NCI-H524 treated with DMSO at 0.1 percent for 48 hours (cell line): ENCODE measurements at places on chromosomes 2 and 18.
A peak's percentile ranks its signal among the peaks of the same experiment; 100 is the strongest.

DNA sequence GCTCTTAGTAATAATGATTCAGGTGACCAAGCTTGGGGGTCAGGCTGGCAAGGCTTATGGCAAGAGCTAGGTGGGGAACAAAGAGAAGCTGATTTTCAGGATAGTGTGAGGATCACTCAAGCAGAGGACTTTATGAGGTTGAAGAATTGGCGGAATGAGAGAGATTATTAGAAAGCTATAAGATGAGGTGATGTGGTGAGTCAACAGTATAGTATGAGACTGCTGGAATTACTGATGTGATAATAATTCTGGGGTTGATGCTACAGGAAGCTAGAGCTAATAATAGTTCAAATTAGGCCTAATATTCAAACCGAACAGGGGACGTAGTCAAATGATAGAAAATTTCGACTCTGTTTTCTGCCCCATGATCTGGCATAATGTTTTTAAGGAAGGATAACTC lies 2115.3 kb upstream of the PIK3C3 start:
- DNase-seq, result no peak

DNA sequence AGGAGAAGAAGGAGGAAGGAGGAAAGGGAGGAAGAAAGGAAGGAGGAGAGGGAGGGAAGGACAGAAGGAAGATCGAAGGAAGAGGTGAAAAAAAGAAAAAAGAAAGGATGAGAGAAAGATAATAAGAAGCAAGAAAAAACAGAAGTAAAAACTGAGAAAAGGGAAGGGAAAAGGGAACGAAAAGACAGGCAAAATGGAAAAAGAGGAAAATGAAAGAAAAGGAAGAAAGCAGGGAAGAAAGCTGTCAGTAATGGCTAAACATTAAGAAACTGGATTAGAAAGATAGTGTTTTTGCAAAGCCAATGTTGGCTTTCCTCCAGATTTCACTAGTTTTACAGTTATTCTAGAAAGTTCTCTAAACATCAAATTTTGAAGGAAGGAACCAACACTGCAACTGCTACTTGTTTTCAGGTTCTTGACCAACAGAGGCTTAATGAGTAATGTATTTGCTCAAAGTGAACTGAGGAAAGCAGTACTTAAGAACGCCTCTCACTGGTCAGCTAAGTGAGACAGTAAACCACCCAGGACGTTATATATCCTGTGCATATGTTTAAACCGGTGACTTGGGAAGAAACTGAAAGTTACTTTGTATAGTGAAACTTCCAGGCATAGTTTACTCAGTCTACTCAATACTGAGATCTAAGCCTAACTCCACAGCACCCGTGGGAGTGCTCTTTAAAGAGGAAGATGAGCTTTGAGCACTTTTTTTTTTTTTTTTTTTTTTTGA lies 286.2 kb upstream of the TRIB2 start:
- no peak for DNase-seq

DNA sequence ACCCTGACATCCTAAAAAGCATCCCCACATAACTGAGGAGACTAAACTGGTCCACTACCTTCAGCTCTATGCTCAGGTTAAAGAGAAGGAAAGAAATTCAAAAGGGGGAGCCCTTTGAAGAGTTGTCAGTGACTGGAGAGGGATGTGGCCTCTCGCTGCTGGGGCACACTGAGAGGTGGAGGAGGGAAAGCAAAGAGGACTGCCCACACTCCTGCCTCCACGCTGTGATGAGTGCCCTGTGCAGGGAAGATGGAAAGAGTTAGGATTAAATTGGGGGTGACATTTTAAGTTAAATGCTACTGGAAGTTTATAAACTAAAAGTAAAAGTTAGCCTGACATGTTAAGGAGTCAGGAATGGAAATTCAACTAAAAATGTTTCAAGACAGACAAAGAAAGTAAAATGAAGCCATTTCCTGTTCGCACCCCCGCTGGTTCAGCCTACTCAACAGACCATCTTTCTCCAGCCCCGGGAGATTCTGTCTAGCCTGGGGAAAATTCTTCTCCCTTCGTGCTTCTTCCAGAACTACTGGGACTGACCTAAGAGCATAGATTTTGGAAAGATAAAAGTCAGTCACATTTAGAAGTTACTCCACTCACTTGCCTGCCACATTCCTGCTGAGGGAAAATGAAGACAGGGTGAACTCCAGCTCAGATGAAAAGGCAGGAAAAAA lies 17.8 kb upstream of the INO80C start:
- no peak for DNase-seq

DNA sequence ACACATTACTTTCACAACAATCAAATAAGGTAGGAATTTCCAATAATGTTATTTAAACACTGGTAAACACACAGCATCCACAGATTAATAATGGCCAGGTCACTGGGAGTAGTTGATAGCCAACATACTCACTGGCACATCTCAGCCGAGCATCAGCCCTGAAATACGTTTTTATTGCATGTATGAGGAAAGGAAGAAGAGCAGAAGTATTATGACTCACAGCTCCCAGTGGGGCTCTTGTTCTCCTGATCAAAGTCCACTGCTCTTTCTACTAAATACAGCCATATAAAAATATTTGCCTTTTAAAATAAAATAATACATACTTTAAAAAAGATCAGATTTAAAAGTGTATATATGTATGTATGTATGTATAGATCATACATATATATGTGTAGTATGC lies 999.6 kb downstream of the SUCLG1 start:
- DNase-seq, result no peak

DNA sequence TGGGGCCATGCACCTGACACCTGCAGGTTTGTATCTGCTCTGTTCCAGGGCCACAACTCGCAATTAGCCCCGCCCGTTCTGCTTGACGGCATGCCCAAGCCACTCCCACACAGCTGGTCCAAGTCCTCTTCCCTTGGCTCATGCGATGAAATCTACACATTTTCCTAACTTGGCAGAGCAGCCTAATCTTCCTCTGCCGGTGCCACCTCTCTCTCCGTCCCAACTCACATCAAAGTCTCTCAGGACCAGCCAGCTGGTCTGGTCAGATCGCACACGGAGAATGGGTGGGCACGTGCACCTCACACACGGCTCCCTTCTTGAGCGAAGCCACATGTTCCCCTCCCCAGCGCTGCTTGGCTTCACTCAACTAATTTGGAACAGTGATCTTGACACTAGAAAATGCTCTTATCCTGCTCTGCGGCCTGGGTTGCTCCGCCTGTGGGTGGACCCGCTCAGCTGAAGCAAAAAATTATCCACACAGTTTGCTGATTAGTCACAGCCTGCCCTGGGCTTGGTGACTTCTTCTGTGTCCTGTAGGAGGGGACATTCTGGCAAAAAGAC lies 176.7 kb downstream of the NRP2 start:
- peak; percentile 41 for DNase-seq

- DNase-seq, result no peak
Measured at GRCh38 chr18:3717376-3718025, 267.5 kb downstream of the TGIF1 start.

DNA sequence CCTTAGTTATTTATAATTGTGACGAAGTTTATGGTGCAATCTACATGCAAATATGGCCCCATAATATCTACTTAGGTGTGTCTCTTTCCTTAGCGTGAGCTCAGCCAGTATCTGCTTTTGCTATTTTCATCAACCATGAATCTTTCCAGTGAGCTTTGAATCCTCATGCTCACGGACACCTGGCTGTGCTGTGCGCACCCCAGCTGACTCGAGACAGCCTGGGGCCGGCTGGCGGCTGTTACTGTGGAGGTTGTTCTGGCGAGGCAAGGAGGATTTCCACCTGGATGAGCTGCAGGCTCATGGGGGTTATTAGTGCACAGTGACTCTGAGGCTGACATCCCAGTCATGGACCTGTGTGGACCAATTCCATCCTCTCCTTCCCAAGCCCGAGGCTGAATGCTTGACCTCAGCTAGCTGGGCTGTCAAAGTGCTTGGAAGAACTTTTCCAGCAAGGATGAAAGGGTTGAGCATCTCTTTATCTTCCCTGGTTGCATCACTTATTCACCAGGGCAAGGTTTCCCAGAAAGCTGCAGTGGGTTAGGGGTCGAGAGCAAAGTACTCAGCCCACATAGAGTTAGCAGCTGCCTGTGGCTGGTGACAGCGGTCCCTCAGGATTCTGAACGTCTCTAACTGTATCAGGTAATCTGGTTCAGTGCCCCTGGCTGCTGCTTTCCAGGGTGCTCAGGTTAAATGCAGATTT lies 141.7 kb downstream of the ARL4C start:
- DNase-seq, result no peak

- no peak for DNase-seq
Measured at GRCh38 chr18:11271954-11272353, 122.6 kb upstream of the PIEZO2 start.

DNA sequence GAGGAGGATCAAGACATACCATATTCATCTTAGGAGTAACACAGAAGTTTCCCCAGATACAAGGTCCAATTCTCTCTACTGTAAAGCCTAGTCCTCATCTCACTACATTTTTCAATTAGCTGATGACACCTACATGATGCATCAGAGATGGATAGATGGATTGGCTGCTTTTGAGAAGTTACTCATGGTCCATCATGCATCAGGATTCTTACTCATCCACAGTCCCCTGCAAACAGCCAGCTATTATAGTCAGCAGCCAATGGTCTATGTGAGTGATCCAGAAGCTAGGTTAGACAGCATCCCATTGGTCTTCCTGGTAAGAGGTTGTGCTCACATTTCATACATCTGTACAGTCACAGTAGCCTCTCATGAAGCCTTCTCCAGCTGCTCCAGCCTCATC lies 154.5 kb upstream of the NRP2 start:
- no peak for DNase-seq

- no peak for DNase-seq
Measured at GRCh38 chr2:25076749-25077148, 34.9 kb downstream of the EFR3B start.

DNA sequence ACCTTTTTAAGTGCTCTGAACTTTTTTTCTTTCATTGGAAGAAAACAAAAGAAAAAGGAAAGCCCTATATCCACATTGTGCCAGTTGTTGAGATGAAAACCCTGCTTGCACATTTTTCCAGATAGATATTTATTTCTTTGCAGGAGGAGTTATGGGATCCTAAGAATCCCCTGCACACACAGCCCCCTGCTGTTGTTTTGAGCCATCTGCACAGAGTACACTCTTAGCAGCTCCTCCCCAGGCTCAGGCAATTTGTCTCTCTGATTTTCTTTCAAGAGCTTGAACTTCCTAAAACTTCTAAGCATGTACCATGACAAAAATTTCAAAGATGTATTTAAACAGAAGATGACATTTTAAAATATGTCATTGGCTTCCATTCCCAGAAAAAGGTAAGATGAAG lies 436.9 kb downstream of the METTL4 start:
- DNase-seq, result no peak

GRCh38 chr18:26215247-26215970 lies 10.8 kb upstream of the TAF4B start:
- no peak for DNase-seq

DNA sequence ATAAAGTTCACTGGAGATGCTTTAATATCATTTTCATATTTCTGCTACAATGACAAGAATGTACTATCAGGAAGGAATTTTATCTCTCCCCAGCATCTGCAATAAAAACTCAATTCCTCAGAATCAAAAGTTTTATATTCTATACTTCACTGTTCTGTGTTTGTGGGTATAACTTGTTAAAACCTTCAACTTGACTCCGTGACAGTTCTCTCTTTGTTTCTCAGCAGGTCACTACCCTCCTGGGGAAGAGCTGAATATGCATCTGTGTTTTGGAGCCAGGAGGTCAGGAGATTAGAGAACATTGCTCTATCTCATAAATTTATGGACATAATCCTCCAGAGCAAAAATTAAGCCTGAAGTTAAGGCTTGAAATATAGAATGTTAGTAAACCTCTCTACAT lies 411.4 kb downstream of the TRIB2 start:
- DNase-seq, result no peak

DNA sequence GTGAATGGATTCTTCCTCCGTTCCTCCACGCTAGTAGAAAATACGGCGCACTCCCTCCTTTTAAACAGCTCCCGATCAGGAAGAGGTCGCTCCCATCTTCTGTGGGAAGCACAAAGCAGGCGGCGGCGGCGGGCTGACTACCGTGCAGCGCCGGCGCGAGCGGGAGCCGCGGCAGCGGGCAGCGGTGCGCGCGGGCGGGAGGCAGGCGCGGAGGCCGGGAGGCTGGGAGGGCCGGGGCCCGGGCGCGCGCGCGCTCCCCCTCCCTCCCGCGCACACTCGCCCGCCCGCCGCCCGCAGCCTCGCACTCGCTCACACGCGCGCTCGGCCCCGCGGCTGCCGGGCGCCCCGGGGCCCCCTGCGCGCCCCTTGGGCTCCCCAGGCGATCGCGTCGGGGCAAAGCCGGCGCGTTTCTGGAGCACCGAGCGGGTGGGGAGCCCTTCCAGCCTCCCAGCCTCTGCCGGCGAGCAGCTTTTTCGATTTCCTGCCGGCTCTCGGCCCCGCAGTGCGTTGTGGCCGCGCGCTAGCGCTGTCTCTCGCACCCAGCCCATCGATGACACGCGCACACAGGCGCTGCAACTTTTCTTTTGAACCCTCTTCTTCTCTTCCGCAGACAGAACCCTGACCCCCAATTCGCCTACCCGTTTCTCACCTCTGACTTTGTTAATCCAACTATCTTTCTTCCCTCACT lies at the start of gene SLC8A1:
TSS of gene SLC8A1 (minus strand) at position 173 of the 688 bp plus-strand sequence.
- no peak for DNase-seq

DNA sequence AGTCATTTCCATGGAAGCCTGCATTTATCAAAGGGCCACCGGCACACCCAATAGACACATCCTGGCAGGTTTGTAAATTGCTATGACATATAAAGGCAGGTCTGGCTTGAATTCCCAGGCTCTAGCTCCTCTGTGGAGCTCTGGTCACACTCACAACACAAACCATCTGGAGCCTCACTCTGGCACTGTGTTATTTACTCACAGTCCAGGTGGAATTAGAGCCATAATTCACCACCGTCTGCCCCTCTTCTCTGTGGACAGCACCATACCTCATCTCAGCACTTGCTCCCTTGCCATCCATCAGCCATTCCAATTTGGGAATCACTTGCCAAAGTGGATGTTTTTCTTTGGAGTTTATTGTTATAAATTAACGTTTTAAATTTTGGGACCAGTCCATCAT lies 84.3 kb upstream of the OSR1 start:
- no peak for DNase-seq

DNA sequence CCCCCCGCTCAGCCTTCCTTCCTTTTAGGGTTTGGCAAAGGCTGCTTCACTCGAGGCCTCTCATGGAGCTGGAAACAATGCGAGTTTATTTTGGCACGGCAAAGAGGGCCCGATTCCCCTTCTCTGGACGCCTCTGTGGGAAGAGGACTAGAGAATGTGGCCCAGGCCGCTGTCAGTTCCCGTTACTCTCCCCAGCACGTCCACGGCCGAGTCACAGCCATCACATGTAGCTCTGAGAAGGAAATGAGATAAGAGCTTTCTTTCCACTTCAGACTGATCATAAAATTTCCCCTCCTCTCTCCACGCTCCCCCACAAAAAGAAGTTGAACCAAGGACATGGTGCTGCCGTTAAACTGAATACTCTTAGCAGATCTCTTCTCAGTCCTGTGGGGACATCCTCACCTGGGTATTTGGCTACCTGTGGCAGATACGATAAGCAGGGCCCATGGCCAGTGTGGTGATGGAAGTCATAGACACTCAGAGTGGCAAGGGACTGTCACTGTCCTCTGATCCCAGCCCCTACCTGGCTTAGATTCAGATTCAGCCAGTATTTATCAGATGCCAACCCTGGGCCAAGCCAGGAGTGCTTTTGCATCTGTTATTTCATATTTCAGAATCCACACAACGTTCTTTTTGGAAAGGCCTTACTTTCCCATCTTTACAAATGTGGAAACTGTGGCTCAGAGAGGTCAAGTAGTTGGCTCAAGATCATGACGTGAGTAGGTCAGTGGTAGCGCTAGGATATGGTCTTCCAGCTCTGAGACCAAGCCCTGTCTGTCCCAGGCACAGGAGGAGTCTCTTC lies 101.2 kb downstream of the MCFD2 start:
- DNase-seq, result no peak
